DMS79 (cell line): ENCODE measurements at places on chromosomes 6 and 20.
A peak's percentile ranks its signal among the peaks of the same experiment; 100 is the strongest.

GRCh38 chr20:62238569-62239277 is 402 bp downstream of the OSBPL2 start:
- DNase-seq, result no peak

- DNase-seq, result no peak
Measured at GRCh38 chr6:33575211-33575610, 4.9 kb downstream of the BAK1 start.

- DNase-seq, result no peak
Measured at GRCh38 chr20:23311947-23312506, 38.6 kb upstream of the NXT1 start.

DNA sequence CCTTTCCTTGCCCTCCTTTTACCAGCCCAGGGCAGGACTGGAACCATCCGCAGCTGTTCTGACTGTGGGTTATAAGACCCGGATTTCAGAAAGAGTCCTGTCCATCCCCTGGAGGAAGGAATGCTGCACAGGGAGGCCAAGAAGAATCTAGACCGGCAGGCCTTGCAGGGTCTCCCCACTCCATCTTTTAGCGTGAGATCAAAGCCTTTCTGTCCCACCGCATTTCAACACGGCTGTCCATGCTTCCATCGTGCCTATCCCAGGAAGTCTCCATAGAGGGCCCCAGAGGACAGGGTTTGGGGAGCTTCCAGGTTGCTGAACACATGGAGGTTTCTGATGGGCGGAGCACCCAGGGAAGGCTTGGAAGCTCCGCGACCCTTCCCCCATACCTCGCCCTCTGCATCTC is 79.3 kb upstream of the AGPAT4 start:
- no peak for DNase-seq

DNA sequence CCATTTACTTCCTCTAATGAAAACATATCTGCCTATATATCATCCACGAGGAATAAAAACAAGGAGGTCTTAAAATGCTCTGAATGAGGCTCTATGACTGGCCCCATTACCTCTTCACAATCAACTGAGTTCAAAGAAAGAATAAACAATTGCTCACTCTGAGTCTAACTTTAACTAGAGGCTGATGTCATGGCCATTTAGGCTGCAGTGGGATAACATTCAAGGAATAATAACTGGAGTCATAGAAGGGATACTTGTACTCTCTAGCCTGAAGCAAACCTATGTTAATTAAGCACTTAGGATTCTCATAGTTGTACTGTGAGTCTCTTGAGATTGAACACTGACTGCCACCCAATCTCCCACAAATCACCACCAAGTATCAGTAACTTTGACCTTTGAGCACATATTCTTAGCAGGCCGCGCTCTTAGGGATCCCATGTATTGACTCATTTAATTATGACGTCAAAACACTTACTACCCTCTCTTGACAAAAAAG is 70.2 kb downstream of the PERP start:
- peak; percentile 43 for DNase-seq

- DNase-seq, result no peak
Measured at GRCh38 chr6:97102145-97102790, 177.7 kb downstream of the KLHL32 start.

DNA sequence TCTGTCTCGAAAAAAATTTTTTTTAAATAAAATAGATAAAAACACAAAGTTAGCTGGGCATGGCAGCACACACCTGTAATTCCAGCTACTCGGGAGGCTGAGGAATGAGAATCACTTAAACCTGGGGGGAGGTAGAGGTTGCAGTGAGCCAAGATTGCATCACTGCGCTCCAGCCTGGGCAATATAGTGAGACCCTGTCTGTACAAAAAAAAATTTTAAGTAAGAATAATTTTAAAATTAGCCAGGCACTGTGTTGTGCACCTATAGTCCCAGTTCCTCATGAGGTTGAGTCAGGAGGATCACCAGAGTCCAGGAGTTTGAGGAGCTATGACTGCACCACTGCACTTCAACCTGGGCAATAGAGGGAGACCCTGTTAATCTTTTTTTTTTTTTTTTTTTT is 149.2 kb upstream of the SHLD1 start:
- DNase-seq, result no peak

DNA sequence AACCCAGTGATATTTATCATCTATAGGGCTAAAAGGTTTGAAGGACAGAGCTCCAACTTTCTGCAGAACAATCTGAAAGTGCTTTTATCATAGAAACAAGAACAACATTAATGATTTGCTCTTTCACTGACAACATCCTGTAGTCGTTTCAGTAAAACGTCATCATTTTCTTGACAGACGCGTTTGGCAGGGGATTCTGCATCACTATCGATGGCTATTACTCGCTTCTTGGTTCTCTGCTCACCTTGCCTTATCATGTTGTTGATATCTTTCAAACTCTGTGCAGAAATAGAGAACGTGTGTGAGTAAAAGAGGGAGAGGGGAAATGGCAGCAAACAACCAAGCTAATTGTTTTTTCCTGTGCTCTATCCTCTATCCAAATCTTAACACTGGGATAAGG is 47.1 kb upstream of the SAMHD1 start:
- no peak for DNase-seq

GRCh38 chr20:40945189-40945588 is 83.4 kb upstream of the TOP1 start:
- DNase-seq, result no peak

GRCh38 chr6:46215777-46216176 is 45.0 kb upstream of the ENPP5 start:
- no peak for DNase-seq

GRCh38 chr6:157967020-157967419 is 14.6 kb upstream of the SYNJ2 start:
- DNase-seq, result peak; percentile 57

DNA sequence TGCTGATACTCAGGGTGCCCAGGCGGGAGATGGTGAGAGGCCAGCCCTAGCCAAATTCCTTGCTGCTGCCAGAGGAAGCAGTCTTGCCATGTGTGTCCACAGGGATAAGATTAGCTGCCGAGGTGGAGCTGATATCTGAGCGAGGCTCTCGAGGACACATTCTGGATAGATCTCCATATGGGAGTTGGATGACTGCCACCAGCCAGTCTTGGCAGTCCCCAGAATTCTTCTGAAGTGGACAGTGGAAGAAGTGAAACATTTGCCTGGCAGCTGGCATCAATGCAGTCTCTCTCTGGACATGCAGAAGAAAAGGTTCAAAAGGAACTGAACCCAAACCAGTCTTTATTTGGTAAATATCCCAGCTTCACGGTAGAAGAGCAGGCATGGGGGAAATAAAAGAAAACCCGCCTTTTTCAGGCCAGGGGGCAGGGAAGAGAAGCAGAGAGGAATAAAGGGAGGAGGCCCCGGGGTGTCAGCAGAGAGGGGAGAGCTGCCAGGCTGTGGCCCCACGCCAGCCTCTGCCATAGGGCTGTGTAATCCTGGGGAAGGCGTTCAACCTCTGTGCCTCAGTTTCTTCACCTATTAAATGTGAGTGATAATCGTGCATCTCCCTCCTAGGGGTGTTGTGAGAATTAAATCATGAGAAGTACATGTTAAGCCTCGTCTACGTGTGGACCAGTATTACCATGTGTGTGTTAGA is 3.7 kb upstream of the FUCA2 start:
- DNase-seq, result peak; percentile 74

DNA sequence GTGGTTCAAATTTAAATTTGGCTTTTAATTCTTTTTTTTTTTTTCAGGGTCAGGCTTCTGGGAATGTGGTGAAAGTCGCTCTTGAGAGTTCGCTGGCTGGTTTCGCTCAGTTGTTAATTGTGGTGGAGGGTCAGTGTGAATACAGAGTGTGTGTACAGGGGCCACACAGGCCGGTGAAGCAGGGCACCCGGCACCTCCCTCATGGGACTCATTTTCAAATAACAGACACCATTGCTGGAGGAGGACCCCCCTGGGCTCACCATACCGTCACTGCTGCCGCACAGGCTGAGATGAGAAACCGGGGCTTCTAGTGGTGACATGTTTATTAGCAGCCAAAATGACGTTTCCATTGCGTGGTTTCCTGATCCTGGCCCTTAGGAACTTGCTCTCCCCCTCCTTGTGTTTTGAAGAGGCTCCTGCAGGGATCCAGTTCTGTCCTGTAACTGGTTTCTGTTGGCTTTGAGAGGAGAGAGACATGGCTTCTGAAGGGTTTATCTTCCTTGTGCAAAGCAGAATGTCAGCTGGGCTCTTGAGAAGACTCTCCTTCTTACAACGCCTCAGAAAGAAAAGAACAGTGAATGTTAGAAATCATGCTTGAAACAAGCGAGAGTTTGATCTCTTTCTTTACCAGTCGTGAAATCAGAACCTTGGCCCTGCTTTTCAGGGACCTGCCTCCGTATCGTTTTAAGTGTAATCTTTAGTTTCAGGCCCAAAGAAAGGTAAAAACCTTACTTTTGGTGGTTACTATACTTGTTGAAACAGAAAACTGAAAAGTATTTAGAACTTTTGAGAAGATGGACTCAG is 37.8 kb downstream of the DUSP22 start:
- no peak for DNase-seq

- DNase-seq, result no peak
Measured at GRCh38 chr6:43838276-43839036, 68.4 kb downstream of the VEGFA start.

- no peak for DNase-seq
Measured at GRCh38 chr6:33373960-33374910, 17.4 kb upstream of the KIFC1 start.

GRCh38 chr6:127918506-127919427 is 17.9 kb upstream of the THEMIS start:
- no peak for DNase-seq

- no peak for DNase-seq
Measured at GRCh38 chr6:74956559-74957428, 249.1 kb downstream of the COL12A1 start.

GRCh38 chr20:17488916-17489600 is 42.1 kb downstream of the BFSP1 start:
- DNase-seq, result no peak

DNA sequence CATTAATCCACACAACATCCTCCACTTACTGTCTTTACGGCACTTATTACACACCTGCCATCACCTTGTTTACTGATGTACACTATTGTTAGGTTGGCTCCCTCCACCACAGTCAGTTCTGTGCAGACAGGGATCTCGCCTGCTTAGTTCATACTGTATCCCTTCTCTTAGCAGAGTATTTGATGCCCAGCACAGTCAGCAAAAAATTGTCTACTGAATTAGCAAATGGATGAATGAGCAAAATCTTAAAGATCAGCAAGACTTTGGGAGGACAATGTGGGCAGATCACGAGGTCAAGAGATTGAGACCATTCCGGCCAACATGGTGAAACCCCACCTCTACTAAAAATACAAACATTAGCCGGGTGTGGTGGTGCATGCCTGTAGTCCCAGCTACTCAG is 109.8 kb upstream of the ATXN1 start:
- no peak for DNase-seq
